ENCODE measurements at places on chromosomes 3 and 15.

- no peak for DNase-seq
These were observed 75.5 kb downstream of the DCLK3 start for GRCh38 chr3:36688815-36689214.

DNA sequence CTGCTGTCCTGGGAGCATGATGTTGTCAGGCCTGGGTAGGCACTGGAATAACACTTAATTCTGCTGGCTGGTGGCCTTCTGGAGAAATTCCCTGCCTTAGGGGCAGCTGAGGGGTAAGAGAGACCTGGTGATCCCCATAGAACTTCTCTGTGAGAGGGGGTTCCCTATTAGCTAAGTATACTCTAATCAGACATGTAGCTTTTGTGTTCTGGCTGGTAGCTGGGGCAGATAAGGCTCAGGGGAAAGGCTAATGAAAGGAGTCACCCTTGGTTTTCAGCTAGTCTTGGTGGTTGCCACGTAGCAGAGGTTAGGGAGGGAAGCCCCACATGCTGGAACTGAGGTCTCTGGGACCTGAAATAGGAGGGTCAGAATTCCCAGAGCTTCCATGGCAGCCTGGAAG lies 952 bp upstream of the HDDC3 start:
- DNase-seq = peak; percentile 25

GRCh38 chr3:165254812-165255211 lies 58.6 kb upstream of the SLITRK3 start:
- DNase-seq = peak; percentile 79

DNA sequence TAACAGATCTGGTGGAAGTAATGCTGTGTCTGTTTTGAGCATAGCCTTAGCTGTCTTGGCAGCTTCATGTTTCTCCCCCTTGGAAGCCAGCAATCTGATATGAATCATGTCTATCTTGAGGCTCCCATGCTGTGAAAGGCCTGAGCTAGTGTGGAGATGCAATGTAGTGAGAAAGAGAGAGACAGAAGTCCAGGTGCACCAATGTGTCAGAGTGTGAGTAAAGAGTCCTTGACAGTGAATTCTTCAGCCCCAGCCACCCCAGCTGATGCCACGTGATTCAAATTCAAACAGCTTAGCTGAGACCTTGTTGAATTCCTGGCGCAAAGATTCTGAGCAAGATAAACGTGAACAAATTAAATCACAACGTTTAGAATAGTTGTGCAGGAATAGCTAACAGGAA lies 704.2 kb downstream of the EDEM1 start:
- no peak for DNase-seq

- DNase-seq = no peak
These were observed 38.6 kb downstream of the TKT start for GRCh38 chr3:53217175-53217574.

- DNase-seq = no peak
These were observed 75.7 kb downstream of the GAP43 start for GRCh38 chr3:115698851-115699591.

- peak; percentile 66 for DNase-seq
These were observed at the start of gene CADM2 for GRCh38 chr3:84958495-84959469. TSS of gene CADM2 (plus strand) at chr3:84958989.

DNA sequence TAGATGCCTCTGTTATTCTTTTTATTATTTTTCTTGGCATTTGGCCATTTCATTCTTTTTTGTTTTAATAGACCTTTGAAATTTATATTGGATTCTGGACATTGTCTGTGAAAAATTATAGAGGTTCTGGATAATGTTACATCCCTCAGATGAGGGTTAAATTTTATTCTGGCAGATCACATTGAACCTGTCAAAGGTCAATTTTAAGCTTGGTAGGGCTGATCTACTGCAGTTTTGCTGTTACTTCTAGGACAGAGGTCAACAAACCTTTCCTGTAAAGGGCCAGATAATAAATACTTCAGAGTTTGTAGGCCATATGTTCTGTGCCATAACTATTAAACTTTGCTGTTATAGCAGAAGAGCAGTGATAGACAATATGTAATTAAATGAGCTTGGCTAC lies 318.9 kb upstream of the DPPA4 start:
- DNase-seq = no peak

- peak; percentile 93 for DNase-seq
These were observed 614 bp upstream of the MINDY2 start for GRCh38 chr15:58770519-58770856.

- DNase-seq = no peak
These were observed 51.7 kb downstream of the TAFA4 start for GRCh38 chr3:68880632-68881031.

- no peak for DNase-seq
These were observed 38.8 kb upstream of the BNC1 start for GRCh38 chr15:83323296-83323711.

GRCh38 chr3:115975353-115975752 lies 352.0 kb downstream of the GAP43 start:
- DNase-seq = peak; percentile 37

- DNase-seq = no peak
These were observed 555.4 kb upstream of the SGO1 start for GRCh38 chr3:20741381-20741780.

- no peak for DNase-seq
These were observed 40.1 kb downstream of the ANAPC13 start for GRCh38 chr3:134445636-134446035.

- DNase-seq = no peak
These were observed 8.4 kb downstream of the GALK2 start for GRCh38 chr15:49178497-49178896.

- peak; percentile 70 for DNase-seq
These were observed 31.0 kb downstream of the GRIP2 start for GRCh38 chr3:14508966-14509795.

DNA sequence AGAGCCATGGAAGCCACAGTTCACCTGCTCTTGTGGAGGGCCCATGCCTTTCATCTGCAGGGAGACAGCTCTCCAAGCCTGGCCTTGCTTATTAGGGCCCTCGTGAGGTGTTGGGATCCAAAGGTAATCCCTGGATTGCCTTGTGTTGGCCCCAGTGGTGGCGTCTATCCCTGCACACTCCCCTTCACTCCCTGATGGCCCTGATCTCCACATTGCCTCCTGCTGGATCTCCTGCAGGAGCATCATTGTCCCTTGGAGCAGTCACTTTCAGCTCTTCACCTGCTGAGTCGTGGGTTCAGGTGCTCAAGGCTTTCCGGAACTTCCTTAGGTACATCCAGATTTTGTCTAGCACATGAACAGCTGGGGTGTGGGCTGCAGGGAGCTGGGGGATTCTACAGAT lies 7.0 kb downstream of the PPCDC start:
- DNase-seq = no peak

DNA sequence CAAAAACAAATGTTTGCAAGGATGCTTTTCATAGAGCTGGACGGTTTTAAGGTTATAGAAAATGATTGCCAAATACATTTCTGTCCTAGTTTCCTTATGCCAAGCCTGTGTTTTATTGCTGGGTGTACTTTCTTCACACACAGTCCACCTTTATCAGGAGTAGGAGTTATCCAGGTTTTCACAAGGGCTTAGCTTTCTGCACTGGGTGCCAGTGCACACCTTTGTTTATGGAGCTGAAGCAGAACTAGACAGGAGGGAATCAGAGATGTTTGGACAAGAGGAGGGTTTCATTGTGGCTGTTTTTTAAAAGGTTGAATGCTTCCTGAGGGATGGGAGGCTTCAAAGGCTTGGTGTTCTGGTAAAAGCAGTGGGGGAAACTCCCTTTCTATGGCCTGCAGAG lies 29.5 kb upstream of the FAM3D start:
- no peak for DNase-seq

DNA sequence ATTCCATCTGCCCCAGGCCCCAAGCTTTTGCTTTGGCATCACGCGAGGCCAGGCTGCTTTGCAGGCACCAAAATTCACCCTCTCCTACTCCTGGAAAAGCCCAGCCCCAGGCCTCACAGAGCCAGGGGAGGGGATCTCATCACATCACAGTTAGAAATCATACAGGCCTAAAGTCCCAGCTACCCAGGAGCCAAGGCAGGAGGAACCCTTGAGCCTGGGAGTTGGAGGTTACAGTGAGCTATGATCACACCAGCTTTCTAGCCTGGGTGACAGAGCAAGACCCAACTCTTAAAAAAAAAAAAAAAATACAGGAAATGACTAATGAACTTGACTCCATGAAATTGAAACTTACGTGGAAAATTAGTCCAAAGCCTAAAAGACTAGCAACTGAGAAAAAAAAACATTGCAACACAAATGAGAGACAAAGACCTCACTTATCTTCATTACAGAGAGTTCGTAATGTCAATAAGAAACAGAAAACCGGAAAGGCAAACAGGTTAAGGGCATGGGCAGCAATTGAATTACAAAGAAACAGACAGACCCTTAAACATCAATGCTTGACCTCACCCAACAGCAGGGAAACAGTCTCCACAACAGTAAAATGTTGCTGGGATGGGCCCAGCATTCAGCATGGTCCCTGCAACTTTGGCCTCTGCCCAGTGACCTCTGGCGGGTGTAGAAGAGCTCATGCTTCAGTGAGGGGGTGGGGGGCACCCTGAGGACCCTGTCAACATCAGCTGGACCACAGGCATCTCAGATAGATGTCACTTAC lies 151.5 kb downstream of the LRRK1 start:
- DNase-seq = no peak

- DNase-seq = no peak
These were observed 565.1 kb downstream of the ZNF385D start for GRCh38 chr3:21185816-21186314.

DNA sequence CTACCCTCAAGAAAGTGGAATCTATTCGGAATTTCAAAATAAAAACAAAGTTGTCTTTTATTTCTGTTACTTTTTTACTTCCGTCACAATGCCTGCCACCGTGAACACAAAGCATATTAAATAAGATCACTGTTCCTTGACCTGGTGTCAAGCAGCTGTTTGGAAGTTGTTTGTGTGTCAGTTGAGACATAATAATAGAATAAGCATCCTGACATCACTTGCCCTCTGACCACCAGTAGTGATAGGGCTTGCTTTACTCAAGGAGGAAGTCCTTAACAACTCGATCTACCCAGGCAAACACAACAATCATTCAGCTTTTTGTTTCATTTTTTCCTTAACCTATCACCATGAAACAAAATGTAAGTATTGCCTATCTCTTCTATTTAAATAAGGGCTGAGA lies 454.4 kb upstream of the RASGRP1 start:
- DNase-seq = peak; percentile 10

DNA sequence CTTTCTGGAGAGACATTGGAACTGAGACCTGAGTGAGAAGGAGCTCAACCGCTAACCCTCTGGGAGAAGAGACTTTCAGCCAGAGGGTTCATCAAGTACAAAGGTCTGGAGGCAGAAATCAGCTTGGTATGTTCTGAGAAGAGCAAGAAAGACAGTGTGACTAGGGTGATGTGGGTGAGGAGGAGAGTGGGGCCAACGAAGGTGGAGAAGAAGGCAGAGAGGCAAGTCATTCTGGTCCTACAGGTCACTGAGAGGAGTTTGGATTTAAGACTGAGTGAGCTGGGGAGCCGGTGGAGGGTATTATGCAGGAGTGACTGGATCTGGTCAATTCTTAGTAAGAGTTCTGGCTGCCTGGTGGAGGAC lies 12.2 kb downstream of the XIRP1 start:
- peak; percentile 37 for DNase-seq

DNA sequence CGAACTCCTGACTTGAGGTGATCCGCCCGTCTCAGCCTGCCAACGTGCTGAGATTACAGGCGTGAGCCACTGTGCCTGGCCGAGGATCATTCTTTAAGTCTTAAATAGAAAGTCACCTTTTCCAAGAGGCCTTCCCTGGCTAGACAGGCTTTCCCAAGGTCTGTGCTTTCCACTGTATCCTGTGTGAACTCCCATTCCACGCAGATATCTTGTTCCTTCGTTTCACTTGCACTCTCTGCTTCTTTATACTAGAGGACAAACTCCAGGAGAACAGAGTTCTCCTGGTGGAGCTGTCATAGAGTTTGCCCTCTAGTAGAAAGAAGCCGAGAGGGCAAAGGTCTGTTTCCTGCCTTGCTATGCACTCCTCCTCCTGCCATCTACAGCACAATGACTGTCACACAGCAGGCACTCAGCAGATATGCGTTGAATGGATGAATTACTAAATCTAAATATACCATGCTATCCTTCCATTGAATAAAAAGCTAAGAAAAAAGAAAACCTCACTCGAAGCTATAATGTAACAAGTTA lies 211.2 kb downstream of the FOXP1 start:
- DNase-seq = no peak

DNA sequence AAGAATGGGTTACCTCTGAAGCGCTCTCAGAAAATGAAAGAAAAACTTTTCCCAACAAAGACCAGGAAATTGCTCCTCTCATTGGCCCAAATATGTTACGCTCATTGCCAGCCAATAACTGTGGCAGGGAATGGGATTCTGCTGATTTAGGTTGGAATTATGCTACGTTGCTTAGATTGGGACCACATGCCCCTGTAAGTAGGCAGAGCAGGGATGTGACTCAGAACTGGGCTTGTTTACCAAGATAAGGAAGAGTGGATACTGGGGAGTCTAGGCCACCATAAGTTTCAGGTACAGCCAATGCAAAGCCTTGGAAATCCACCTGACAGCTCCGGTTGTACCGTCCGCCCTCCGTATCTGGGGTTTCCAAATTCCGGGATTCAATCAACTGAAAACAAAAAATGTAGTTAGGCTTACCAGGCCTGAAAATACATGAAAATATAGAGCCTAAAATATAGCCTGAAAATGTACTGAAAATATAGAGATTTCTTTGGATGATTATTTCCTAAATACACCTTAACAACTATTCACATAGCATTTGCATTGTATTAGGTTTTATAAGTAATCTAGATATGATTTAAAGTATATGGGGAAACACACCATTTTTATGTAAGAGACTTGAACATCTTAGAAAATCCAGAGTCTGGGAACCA lies 1.5 kb upstream of the TCF12 start:
- peak; percentile 38 for DNase-seq

GRCh38 chr3:111392894-111393398 lies 149.1 kb upstream of the CD96 start:
- no peak for DNase-seq

DNA sequence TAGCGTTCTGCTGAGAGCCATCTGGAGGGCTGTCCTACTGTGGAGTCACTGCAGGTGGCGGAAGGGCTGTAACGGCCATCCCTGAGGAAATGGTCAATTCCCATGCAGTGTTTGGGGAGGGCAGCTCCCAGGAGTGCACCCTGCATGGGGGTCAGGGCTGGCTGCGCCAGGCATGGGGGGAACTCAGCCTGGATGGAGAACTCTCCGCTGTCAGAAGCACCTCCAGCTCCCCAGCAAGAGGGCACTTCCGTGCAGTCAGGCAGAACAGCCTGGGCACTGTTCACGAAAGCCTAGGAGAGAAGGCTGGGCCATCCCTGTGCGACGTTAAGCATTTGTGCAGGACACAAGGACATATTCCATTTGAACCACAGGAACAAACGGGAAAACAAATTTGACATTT lies 105.2 kb downstream of the LRIG1 start:
- no peak for DNase-seq
